ENCODE measurements at places on chromosomes 5 and 9. TPM values are rescaled to one million over a fixed set of nuclear protein-coding genes. Genes with fewer than 3 reads are reported as not detected.

GRCh38 chr9:137545123-137545522 lies 5.1 kb downstream of the PNPLA7 start:
- DNase-seq, result no peak

GRCh38 chr9:124513376-124513994 lies 6.3 kb upstream of the NR5A1 start:
- DNase-seq, result no peak

GRCh38 chr5:136054142-136055019 lies 25.6 kb downstream of the TGFBI start:
- DNase-seq, result peak; percentile 67

DNA sequence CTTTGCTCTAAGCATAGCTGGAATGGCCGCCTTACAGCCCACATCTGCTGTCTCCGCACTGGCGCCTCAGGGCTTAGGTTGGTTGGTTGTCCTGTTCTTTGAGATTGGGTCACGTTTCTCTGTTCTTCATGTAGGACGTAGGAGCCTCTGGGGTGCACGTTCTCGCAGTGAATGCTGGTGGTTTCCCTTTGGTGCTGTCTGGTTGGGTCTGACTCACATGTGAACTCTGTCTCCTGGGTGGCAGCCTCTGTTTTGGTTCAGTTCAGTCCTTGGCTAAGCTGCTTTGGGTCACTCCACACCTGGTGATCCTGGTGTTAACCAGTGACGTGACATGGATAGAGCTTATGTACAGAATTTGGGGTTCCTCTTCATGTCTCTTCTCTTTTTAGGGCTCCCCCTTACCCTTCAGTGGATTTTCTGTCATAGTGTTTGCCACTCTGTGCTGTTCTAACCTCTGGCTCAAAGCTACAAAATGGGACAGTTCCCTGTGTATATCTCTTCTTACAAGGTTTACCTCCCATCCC lies 12.6 kb upstream of the LPCAT1 start:
- no peak for DNase-seq

GRCh38 chr5:156675395-156675794 lies 174.7 kb upstream of the PPP1R2B start:
- peak; percentile 52 for DNase-seq

GRCh38 chr5:79093762-79094161 lies 17.8 kb upstream of the BHMT start:
- no peak for DNase-seq

NEUROG1 gene
- polyA plus RNA-seq, result not detected

DNA sequence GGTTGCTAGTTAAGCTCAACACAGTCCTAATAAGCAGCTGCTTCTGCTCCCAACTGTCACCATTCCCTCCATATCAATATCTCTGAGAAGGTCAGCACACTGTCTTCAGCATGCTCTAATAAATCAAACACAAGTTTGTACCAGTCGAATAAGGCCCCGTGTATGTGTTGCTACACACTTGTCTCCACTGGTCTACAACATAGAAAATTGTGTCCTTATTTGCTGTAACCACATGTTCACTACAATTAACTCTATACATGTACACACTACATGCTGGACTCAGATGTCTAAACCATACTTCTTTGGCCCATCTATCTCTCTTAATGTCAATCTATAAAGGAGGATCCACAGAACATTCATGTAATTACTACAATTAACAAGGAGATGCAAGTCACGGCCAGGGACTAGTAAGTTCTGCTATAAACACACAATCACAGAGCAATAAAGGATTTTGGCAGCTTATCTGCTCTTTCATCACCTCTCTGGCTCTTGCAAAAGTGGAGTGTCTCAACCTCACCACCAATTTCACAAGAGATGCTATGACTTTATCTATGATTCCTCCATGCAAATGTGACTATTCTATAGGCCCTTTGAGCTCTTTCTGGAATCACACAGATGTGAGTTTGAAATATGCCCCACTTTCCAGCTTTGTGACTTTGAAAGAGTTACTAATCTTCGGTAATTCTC lies 143.9 kb downstream of the SEMA5A start:
- no peak for DNase-seq

CCNO gene
- 0.38 TPM for polyA plus RNA-seq

DNA sequence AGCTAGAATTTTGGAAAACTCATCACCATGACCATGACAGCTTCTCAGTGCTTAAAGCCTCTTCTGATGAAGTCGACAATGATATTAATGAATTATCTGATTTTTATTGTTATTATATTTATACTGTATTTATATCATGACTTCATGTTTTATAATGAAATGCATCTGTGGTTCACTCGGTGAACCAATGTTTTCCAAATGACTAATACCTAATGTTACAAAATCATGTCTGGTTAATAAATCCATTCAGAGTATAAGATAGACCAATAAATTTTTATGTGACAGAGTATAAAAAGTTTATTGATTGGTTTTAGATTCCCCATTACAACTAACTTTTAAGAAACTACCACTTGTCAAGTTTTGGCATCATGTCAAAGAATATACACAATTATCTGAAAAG lies 416.5 kb downstream of the MLLT3 start:
- no peak for DNase-seq

ZFP2 gene
- 2.3 TPM for polyA plus RNA-seq

GRCh38 chr5:110058175-110058574 lies 368.4 kb downstream of the MAN2A1 start:
- DNase-seq, result no peak

DNA sequence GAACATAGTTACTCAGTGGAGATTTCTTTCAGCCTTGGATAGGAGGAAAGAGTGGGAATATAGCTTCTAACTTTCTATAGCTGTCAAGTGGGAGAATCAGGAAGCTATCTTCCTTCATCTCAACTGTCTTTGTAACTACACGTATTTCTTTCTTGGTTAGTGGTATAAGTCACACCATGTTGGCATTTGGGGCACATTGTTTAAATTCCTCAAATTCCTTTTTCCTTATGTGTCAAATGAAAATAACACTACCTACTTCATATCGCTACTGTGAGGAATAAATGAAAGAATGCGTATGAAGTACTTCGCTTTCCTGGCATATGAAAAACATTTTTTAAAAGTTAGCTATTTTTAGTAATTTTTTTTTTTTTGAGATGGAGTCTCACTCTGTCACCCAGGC lies 1082.5 kb upstream of the WWC1 start:
- DNase-seq, result no peak

DNA sequence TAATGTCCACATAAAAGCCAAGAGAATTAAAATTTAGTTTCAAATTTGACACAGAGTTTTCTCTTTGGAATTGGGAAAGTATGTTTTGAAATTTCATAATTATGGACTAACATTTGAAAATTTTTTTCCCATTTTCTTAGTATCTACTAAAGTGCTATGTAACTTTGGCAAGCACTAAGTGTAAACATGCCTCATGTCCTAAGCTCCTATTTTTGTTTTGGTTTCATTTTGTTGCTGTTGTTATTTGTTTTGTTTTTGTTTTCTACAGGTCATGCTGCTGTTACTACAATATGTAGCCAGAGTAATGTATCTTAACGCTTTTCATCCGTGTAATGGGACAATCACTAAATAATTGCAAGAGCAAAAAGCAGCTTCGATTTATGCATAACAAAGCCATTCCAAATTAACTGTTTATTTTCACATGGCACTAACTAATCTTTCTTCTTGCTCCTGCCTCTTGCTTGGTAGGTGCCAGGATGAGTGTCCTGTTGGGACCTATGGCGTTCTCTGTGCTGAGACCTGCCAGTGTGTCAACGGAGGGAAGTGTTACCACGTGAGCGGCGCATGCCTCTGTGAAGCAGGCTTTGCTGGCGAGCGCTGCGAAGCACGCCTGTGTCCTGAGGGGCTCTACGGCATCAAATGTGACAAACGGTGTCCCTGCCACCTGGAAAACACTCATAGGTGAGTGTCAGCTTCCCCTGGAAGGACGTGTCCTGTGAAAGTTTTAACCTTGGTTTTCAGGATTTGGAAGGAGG lies 107.3 kb upstream of the PRRC1 start:
- DNase-seq, result no peak

- DNase-seq, result peak; percentile 86
These were observed 350.4 kb downstream of the PDE4D start for GRCh38 chr5:59542851-59543820.

- no peak for DNase-seq
These were observed 6.9 kb upstream of the SCAMP1 start for GRCh38 chr5:78353520-78353919.

DNA sequence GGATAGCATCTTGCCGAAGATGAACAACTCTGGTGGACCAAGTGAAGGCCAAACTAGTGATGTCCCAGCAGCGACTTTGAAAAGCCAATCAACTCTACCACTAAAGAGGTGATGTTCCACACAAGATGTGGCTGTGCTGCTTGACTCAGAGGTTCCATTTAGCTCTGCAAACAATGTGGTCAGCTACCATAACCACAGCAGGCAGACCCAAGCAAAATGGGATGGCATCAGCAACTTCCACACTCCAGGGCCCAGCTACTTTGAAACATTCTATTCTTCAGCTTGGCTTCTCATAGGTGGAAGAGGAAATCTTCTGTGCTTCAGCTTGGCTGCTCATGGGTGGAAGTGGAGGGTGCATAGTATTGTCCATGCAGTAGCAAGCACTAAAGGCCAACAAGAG lies 70.5 kb downstream of the IRX2 start:
- DNase-seq, result no peak

- DNase-seq, result no peak
These were observed 123.5 kb downstream of the TSSK1B start for GRCh38 chr5:113311301-113311700.
